ENCODE measurements at places on chromosomes 2 and 18.

- no peak for DNase-seq
Measured at GRCh38 chr2:224668123-224668909, 47.8 kb downstream of the CCDC195 start.

DNA sequence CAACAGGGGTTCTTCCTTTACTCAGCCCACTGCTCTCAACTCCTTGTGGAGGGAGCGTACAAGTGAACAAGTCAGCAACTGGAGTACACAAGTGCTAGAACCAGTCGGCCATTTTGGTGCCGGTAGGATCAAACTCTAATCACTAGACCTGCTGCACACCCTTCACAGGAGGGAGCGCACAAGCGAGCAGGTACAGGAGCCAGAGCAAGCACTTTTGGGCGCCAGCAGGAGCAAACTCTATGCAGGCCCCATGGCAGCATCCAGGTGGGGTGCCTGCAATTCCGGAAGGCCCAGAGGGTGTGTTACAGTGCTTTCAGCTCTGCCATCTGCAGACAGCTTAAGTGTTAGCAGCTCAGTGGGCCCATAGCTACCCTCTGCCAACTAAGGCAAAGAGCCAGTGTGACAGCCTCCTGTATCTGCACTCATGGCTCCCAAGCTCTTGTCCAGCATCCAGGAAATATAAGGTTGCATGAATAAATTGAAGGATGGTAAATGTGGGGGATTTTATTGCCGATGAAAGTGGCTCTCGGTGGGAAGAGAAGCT is 426.1 kb downstream of the DCC start:
- DNase-seq = no peak

DNA sequence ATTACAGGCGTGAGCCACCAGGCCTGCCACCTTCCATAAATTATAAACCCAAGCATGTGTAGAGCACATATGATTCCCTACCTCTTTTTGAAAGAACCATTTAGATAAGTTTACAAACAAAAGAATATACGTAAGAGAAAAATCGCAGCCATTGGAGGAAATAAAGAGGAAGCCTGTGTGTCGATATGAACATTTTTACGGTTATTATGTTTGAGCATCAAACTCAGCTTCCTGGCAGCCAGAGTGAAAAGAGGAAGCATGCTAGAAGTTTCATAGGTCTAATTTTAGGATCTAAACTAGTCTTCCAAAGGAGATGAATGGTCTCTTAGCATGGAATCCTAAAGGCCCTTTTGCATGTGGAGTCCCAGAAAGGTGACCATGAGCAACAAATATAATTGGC is 104.3 kb downstream of the PLB1 start:
- no peak for DNase-seq

DNA sequence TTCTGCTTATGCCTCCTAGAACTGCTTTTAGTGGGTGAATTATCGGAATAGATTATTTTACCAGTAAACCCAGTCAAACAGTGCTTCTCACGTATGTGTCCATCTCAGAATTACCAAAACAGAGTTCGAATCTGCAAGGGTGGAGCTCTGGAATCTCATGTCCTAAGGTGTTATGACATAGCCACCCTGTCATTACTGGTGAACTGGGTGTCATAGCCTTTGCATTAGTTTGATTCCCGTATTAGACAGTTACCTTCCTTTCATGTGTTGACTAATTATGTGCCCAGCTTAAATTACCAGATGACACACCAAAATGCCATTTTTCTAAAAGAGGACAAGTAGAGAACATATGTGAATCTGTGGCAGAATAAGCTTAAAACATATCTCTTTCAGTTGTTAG is 15.2 kb upstream of the KCNJ13 start:
- DNase-seq = no peak

DNA sequence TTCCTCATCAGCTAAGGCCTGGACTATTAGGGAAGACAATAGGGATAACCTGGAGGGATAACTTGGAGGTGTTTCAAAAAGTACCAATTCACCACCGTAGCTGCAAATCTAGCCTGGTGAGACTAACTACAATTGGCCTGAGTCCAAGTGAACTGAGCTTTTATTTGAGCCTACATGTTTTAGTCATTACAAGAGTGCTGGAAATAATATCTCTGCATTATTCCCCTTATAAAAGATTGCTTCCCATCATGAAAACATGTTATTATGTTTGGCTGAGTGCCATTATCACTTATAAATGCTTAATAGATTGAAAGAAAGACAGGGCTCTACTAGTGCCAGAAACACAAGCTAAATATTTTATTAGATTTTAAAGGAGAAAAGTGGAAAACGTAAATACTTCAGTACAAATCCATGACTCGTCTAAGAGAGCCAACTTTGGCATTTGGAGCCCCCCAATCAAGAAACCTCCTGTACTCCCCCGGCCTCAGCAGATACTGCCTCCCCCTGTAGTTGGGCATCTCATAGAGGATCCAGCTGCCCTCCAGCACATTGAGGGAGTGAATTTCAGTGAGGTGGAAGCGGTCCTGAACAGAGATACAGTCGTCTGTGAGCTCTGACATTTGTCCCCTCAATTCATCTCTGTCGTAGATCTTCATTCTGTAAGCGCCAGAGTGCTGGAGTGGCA is 3.6 kb downstream of the CRYGB start:
- DNase-seq = no peak

DNA sequence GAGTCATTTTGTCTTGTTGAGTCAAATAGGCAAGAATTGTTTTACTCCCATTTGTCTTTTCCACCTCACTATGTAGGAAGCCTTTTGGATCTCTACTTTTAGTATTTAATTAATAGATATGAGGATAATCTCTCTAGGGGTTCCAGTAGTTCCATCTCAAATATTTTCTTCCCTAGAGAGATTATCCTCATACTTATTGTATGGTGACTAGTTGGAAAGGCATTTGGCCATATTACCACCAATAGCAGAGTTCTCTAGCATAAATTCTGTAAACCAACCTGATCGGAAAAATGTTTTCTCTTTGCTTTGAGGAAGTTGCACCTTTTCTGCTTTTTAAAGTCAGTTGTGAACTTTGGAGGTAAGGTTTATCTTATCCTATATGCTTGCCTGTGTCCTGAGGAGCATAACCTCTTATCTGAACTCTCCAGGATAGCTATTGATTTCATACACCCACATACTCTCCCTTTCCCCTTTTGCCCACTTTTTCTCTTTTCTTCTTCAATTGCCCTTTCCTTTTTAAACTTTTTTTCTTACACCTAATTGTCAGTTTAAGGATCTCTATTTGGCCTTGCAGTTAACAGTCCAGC is 100.8 kb downstream of the GALNT1 start:
- no peak for DNase-seq

- no peak for DNase-seq
Measured at GRCh38 chr2:227534714-227535113, 62.8 kb downstream of the AGFG1 start.

- no peak for DNase-seq
Measured at GRCh38 chr18:35736696-35737095, 155.2 kb downstream of the GALNT1 start.

GRCh38 chr18:38606841-38607240 is 1041.2 kb upstream of the CELF4 start:
- no peak for DNase-seq

GRCh38 chr18:68797871-68798270 is at the start of gene CCDC102B:
TSS of gene CCDC102B (plus strand) at chr18:68798080. CDS start at chr18:68836764, 38,684 bp downstream.
- DNase-seq = no peak

DNA sequence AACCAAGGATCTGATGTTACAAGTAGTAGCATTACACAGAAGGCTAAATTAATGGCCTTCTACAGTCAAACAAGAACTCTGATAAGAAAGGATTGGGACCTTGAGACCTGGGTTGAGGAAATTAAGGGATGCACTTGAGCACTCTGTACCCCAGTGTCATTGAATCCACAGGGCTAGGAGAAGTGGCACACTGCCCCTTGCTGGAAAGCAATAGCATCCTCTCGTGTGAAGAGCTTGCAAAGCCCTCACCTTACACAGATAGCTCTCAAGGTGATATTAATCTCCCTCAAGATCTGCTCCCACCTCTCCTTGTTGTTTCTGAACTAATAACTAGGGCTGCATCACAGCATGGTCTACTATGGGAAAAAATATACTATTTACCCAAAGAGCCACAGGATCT is 26.5 kb upstream of the CHST9 start:
- DNase-seq = no peak

- no peak for DNase-seq
Measured at GRCh38 chr2:45808294-45808800, 156.9 kb downstream of the PRKCE start.

All from T-helper 9 cell (primary cell).